ENCODE measurements at places on chromosomes 5 and 9. TPM values are rescaled to one million over a fixed set of nuclear protein-coding genes. Genes with fewer than 3 reads are reported as not detected.

- no peaks in the 10 kb centered on the region for H3K4me1 ChIP-seq
- peak; percentile 35 for DNase-seq
These were observed 59.1 kb downstream of the TLR4 start for GRCh38 chr9:117763314-117763713.

GRCh38 chr9:13424872-13425271 lies 145.4 kb upstream of the MPDZ start:
- no peaks in the 10 kb centered on the region for H3K4me1 ChIP-seq
- H3K27ac ChIP-seq = no peak overlapping the region
- no peak for DNase-seq

- H3K36me3 ChIP-seq = no peaks in the 10 kb centered on the region
- no peak overlapping the region for H3K27ac ChIP-seq
- no peaks in the 10 kb centered on the region for H3K4me1 ChIP-seq
- H3K4me3 ChIP-seq = no peak overlapping the region
- DNase-seq = peak; percentile 86
These were observed 388.7 kb downstream of the EFNA5 start for GRCh38 chr5:107282061-107282460.

- no peaks in the 10 kb centered on the region for H3K36me3 ChIP-seq
- H3K27ac ChIP-seq = no peak within 1 kb of the TSS
- no peaks in the 10 kb centered on the region for H3K4me1 ChIP-seq
- H3K4me3 ChIP-seq = peak within 1 kb of the TSS; percentile 64
- no peaks in the 10 kb centered on the region for H3K27me3 ChIP-seq
- peak; percentile 48 for DNase-seq
These were observed at the start of gene PCDHGA7 for GRCh38 chr5:141382469-141383294. Gene PCDHGA7 (plus strand): TSS chr5:141382742. CDS start chr5:141382900, 158 bp downstream.

DNA sequence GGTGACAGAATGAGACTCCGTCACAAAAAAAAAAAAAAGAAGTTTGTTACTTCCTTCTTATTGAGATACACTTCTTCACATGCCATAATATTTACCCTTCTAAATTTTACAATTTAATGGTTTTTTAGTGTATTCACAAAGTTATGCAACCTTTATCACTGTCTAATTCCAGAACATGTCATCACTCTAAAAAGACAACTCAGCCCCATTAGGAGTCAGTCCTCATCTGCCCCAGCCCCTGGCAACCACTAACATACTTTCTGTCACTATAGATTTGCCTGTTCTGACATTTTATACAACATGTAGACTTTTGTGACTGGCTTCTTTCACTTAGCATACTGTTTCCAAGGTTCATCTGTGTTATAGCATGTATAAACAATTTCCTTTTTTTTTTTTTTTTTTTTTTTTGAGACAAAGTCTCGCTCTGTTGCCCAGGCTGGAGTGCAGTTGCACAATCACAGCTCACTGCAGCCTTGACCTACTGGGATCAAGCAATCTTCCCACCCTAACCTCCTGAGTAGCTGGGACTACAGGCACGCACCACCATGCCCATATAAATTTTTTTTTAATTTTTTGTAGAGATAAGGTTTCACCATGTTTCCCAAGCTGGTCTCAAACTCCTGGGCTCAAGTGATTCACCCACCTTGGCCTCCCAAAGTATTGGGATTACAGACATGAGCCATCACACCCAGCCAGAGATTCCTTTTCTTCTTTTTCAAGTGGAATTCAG lies 18.0 kb downstream of the AQP3 start:
- H3K4me1 ChIP-seq = no peaks in the 10 kb centered on the region
- no peak overlapping the region for H3K27ac ChIP-seq
- H3K4me3 ChIP-seq = no peak overlapping the region
- no peaks in the 10 kb centered on the region for H3K27me3 ChIP-seq

DNA sequence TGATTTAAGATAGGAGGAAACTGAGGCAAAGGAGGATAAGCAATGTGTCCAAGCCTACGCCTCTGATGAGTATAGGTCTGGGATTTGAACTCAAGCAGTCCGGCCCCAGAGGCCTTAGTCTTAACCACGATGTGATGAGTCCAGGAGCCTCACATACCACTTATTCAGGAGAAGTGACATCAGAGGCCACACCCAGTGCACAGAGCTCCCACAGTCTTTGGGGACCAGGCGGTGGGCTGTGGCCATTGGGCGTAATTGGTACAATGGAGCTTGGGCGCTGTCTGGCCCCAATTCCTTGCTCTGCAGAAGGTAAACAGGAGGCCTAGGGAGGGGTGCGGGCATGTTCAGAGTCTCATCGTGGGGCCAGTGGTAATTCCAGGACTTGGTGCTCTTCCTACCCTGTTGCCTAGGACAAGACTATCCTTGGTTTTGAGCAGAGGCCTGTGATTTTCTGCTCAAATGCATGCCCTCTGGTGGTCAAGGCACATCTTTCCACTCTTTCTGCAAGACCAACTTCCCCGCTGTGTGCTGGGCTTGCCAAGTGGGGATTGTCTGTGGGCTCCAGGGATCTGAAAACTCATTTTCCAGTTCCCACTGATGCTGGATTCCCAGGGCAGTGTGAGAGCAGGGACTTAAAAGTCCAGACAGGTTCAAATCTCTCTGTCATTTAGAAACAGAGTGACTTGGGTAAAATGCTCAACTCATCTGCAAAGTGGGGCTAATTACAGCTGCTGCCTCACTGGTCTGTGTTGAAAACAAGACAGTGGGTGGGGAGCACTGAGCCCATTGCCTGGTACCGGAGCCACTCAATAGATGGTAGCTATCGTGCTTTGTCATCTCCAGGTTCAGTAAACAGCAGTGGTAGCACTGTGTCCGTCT lies 15.8 kb downstream of the NDST1 start:
- DNase-seq = peak; percentile 87
- no peak overlapping the region for H3K4me3 ChIP-seq
- no peak overlapping the region for H3K27ac ChIP-seq
- H3K4me1 ChIP-seq = peaks cover 12% of the 10 kb centered on the region
- no peaks in the 10 kb centered on the region for H3K27me3 ChIP-seq

DNA sequence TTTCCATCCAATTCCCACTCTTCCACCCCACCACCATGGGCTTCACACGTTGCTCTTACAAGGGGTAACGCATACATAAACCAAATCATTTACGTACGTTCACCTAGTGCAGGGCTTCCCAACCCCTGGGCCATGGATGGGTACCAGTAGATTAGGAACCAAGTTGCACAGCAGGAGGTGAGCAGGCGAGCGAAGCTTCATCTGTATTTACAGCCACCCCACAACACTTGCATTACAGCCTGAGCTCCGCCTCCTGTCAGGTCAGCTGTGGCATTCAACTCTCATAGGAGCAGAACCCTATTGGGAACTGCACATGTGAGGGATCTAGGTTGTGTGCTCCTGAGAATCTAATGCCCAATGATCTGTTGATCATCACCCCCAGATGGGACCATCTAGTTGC lies 82.3 kb downstream of the CEMIP2 start:
- H3K4me3 ChIP-seq = no peak overlapping the region
- DNase-seq = no peak
- H3K4me1 ChIP-seq = peaks cover 9% of the 10 kb centered on the region
- no peaks in the 10 kb centered on the region for H3K36me3 ChIP-seq
- no peak overlapping the region for H3K27ac ChIP-seq

- DNase-seq = no peak
- H3K27me3 ChIP-seq = no peaks in the 10 kb centered on the region
- H3K27ac ChIP-seq = no peak overlapping the region
These were observed 237.1 kb upstream of the NMUR2 start for GRCh38 chr5:152641970-152642805.

GRCh38 chr9:110954822-110955291 lies 83.4 kb downstream of the LPAR1 start:
- DNase-seq = peak; percentile 73
- H3K4me3 ChIP-seq = no peak overlapping the region
- no peaks in the 10 kb centered on the region for H3K27me3 ChIP-seq
- H3K27ac ChIP-seq = no peak overlapping the region
- peaks cover 2% of the 10 kb centered on the region for H3K36me3 ChIP-seq

- H3K27me3 ChIP-seq = no peaks in the 10 kb centered on the region
- H3K4me1 ChIP-seq = no peaks in the 10 kb centered on the region
- no peak overlapping the region for H3K27ac ChIP-seq
- no peaks in the 10 kb centered on the region for H3K36me3 ChIP-seq
These were observed 324.6 kb downstream of the TMEM232 start for GRCh38 chr5:110401881-110402280.

DNA sequence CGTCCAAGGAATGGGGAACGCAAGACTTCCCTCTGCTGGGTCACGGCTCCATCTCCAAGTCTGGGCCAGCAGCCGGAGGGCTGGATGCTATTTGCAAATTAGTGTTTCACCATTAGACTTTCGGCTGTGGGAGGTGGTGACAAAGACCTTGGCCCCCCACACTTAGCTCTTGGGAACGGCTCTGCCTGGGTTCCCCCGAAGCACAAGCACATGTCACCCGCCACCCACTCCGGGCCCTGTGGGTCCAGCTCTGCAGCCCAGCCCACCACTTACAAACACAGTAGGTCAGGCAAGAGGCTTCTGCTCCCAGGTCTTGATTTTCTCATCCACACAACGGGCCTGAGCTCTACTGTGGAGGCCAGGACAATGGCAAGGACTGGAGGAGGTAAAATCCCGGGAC lies 25.8 kb upstream of the TMEM250 start:
- H3K4me3 ChIP-seq = no peak overlapping the region
- no peak overlapping the region for H3K27ac ChIP-seq
- DNase-seq = no peak
- H3K4me1 ChIP-seq = no peaks in the 10 kb centered on the region
- no peaks in the 10 kb centered on the region for H3K36me3 ChIP-seq

- no peak overlapping the region for H3K4me3 ChIP-seq
- no peak for DNase-seq
- no peak overlapping the region for H3K27ac ChIP-seq
- H3K27me3 ChIP-seq = no peaks in the 10 kb centered on the region
- H3K36me3 ChIP-seq = peaks cover 23% of the 10 kb centered on the region
These were observed 16.7 kb upstream of the SLC25A51 start for GRCh38 chr9:37920471-37921167.

DNA sequence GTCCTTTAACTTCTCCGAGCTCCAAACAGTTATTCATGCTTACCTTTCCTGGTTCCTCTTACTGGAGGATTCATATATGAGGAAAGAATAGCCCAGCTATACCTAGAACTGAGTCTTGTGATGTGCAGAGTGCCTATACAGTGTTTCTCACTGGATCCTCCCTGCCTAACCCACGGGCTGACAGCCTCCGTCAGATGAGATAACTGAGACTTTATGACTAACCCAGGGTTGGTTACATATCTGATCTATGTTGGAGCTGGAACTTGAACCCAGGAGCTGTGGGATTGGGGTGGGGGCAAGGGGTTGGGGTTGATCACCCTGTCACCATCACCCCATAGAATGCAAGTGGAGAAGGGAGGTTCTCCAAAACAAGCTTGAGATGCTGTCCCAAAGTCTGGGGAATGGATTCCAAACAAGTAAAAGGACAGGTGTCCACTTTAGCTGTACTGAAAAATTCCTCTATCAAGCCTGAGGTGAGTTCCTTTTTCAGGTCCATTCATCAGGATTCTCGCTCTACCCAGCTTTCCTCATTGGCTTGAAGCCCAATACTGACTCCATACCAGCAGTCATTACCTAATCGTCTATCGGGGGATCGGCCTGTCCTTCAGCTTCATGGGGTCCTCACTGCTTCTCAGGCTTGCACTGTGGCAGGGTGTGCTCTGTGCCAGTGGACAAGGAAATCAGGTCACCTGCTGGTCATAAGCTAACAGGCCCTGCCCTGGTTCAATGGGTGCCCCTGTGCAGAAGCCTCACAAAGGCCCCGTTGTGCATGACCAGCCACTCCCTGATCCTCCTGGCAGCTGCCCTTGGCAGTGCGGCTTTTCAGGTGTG lies 100.6 kb downstream of the ARHGAP26 start:
- no peak overlapping the region for H3K27ac ChIP-seq
- DNase-seq = no peak
- no peaks in the 10 kb centered on the region for H3K36me3 ChIP-seq

GRCh38 chr9:118618084-118618483 lies 751.2 kb downstream of the BRINP1 start:
- no peak overlapping the region for H3K4me3 ChIP-seq
- H3K27me3 ChIP-seq = no peaks in the 10 kb centered on the region
- no peaks in the 10 kb centered on the region for H3K4me1 ChIP-seq
- no peak overlapping the region for H3K27ac ChIP-seq
- H3K36me3 ChIP-seq = no peaks in the 10 kb centered on the region

The PCDHGA9 gene
- polyA plus RNA-seq = 3.2 TPM

The OR13C9 gene
- not detected for polyA plus RNA-seq

The GFI1B gene
- polyA plus RNA-seq = 0.02 TPM

The FOXD4L4 gene
- not detected for polyA plus RNA-seq
